ENCODE measurements at places on chromosomes 16 and 17.

DNA sequence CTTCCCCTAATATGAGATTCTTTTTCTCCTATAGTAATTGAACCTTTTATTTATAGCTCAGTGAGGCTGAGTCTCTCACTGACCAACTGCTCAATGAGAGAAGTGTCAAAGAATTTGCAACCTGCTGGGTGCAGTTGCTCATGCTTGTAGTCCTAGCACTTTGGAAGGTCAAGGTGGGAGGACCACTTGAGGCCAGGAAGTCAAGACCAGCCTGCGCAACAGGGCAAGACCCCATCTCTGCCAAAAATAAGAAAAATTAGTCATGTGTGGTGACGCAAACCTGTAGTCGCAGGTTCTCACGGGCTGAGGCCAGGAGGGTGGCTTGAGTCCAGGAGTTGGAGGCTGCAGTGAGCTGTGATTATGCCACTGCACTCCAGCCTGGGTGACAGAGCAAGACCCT lies 30.9 kb upstream of the CRYBA1 start:
- DNase-seq = peak; percentile 27

DNA sequence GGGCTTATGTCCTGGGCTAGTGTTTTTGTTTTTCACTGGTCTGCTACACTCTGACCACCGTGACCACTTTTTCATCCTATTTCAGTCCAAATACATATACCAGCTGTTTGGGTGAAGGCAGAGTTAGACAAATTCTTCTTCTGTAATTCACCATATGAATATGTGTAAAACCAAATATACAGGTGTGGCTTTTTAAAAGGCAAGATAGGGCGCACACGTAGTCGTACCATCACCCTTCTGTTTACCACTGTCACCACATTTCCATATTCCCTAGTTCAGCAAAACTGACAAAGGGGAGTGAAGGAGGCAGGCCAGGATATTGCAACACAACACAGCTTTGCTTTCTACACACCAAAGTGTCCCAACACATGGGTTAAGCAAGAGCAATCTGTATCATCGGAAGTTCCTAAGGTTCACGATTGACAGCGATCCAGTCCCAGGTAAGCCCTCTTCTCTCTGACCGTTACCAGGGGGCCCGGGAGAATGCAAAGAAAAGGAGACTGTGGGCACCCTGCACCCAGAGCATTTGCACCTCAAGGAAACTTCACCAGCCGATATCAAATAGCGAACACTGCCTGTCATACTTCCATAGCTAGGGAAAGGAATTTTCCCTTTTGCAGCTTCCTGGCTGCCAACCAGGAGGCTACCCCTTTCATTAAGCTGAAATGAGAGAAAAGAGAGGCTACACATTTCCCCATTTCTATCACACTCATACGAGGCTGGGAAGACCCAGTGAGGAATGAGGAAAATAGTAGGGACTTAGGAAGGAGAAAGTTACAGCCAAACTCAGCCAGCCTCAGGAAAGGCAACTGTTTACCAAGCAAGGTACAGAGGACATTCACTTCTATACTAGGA lies 23.1 kb downstream of the CREBBP start:
- DNase-seq = no peak

DNA sequence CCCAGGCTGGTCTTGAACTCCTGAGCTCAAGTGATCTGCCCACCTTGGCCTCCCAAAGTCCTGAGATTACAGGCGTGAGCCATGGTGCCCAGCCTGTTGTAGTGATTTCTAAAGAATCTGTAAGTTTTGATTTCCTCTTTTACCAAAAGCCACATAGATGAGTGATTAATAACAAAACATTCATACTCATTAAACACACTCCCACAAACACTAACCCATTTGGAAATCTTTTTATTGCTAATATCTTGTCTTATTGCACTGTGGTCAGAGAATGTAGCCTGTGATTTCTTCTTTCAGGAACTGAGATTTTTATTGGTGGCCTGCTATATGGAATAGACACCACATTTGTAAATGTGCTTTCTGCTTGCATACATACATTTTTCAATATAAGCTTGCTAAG lies 31.6 kb downstream of the MYH10 start:
- DNase-seq = no peak

DNA sequence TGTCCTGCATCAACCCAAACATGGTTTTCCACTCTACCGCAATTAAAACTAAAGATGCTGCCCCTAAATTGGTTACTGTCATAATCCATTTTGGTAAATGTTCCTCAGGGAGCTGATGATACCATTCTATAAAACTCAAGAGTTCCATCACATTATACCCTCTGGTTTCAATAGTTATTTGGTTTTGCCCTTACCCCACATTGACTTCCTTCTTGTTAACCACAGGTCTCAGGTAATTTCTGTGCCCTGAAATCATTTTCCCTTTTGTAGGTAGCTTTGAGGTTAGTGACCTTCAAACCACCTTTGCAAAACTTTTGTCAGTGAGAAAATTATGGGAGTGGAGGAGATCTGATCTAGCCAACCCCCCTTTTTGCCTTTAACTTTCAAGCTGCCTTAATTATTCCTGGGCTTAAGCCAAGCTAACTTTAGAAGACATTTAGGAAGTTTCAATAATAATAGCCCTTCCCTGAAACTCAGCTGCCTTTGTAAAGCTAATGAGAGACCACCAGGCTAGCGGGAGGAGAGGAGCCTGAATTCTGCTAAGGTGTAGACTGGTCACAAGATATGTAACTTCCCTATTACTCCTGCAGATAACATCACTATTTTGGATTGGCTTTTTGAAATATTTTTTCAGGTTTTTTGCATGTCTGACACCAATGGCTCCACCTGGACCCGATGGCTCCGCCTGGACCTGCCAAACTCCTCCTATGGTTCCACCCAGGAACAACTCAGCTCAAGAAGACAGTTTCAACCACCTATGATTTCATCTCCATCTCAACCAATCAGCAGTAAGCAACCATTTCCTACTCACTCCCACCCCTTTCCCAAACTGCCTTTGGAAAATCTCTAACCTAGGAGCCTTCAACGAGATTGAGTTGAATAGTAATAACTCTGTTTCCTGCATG lies 224.9 kb downstream of the HS3ST3B1 start:
- no peak for DNase-seq

DNA sequence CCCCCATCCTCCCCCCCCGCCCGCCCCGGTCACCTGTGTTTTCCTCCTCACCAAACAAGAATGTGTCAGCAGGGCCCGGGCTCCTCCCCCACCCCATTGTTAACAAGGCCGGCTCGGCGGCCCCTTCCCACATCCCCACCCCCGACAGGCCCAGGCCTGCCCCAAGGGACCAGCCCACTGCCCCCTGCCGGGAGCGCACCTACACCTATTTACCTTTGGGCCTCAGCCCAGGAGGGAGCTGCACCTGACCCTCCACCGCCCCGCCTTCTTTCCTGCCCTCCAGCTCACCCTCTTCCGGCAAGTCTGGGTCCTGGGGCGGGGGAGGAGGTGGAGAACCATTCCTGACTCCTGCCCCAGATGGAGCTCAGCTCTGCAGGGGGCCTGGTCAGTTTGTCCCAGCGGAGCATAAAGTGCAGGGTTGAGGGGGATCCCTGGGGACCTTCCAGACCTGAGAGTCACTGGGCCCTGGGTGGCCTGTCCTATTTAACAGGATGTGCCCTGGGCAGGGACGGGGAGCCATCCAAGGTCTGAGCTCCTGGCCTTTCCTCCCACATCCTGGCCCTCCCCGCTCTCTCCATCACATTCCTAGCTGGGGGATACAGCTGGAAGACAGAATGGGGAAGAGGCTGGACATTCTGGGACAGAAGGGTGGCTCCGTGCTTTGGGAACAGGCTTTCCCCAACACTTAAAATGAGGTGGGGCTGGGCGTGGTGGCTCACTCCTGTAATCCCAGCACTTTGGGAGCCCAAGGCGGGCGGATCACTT lies 8.3 kb downstream of the FOXJ1 start:
- peak; percentile 84 for DNase-seq

- DNase-seq = no peak
Measured at GRCh38 chr16:57762365-57763040, 26.9 kb downstream of the KATNB1 start.

DNA sequence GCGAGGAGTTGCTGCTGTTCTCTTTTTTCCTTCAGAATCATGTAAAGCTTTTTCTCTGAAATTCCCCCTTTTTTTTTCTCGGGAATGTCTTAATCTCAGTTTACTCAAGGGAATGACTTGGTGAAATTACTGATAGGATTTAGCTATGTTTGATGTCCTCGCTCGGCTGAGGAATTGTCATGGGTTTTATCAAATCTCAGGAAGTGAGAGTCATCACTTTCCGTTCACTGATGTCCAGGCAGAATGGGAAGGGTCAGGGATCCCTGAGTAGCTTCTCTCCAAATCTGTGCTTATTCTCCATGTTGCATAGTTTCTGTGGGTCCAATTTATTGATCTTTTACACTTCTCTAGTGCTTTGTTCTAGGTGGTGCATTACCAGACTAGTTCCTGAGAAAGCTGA lies 6.3 kb downstream of the IGSF6 start:
- no peak for DNase-seq
